ENCODE measurements at places on chromosomes 12 and 14. TPM values are rescaled to one million over a fixed set of nuclear protein-coding genes. Genes with fewer than 3 reads are reported as not detected.
A peak's percentile ranks its signal among the peaks of the same experiment; 100 is the strongest.

DNA sequence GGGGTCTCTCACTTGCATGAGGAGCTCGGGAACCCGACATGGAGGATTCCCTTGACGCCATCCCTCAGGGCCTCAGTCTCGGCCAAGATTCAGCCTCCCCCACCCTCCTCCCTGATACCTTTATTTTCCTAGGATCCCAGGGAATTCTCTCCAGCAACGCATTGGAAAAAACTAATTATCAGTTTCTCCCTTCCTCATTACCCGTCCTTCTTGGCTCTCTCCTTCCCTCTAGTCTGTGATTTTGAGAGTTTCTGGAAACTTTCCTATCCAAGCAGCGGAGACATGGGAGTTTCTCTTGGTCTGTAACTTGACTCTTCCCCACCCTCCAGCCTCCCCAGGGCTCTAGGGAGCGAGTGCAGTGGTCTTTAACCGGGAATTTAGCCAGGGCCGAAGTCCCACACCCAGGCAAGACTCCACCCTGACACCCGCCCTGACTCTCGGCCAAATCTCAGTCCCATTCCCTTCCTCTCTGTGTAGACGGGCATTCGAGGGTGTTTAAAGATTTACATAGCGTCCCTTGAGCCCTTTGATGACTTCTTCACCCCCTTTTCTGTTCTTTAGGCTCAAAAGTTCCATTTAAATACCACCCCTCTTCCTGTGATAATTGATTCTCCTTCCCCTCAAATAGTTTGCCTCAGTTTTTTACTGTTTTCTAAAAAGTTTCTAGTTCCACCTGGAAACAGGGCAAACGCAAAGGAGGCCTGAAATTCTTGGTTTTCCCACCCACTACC lies 6.7 kb downstream of the HOXC5 start:
- H3K27ac ChIP-seq, result peak overlapping the region; percentile 86
- DNase-seq, result peak; percentile 75
- H3K4me3 ChIP-seq, result no peak overlapping the region
- no peaks in the 10 kb centered on the region for H3K27me3 ChIP-seq

DNA sequence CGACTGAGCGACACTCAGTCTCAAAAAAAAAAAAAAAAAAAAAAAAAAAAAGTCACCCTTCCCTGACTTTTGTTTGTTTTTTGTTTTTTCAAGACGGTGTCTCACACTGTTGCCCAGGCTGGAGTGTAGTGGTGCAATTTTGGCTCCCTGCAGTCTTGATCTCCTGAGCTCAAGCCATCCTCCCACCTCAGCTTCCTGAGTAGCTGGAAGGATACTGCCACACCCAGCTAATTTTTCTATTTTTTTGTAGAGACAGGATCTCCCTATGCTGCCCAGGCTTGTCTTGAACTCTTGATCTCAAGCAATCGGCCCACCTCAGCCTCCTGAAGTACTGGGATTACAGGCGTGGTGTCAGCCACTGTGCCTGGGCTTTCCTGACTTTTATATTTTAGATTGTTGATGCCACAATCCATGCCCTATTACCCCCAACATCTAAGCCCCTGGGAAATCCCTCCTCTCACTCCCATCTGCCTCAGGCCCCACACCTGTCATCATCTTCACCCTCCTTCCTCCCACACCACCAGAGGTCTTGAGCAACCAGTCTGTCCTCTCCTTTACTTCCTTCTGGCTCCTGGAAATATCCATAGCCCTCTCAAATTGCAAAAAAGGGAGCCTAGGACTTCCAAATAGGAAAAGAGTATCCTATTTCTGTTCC lies 7.8 kb downstream of the IKZF4 start:
- no peaks in the 10 kb centered on the region for H3K27me3 ChIP-seq
- no peaks in the 10 kb centered on the region for H3K36me3 ChIP-seq
- H3K27ac ChIP-seq, result no peak overlapping the region
- no peak overlapping the region for H3K4me3 ChIP-seq

DNA sequence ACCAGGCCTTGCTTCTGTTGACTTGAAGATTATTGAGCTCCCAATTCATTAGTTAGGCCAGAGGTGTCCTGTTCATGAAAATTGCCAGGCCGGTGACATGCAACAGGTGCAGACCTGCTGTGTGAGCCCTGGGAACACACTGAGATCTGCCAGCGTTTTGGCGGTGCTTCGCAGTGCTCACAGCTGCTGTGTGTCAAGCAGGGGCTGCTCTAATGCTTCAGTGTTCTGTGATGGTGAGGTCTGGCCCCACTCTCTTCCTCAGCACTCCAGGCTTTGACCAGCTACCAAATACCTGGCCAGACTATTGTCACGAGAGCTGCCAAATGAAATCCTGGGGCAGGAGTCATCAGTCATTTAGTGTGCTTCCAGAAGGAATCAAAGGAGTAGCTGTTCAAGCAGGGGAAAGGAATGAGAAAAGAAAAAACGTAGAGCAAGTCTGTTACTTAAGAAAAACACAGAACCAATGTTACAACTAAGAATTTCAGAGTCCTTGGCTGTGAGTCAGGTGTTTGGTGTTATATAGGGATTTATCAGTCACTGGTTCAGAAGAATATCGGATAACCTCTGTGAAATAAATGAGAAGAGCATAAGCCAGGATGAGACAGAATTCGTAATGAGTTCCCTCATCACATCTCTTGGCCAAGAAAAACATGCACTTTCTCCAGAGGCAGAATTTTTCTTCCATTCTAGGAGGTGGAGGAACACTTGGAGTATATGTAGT lies 150.8 kb downstream of the FBXL14 start:
- H3K36me3 ChIP-seq, result no peaks in the 10 kb centered on the region
- H3K27ac ChIP-seq, result peak overlapping the region; percentile 44
- no peaks in the 10 kb centered on the region for H3K27me3 ChIP-seq
- H3K4me3 ChIP-seq, result no peak overlapping the region
- H3K4me1 ChIP-seq, result peaks cover 4% of the 10 kb centered on the region

DNA sequence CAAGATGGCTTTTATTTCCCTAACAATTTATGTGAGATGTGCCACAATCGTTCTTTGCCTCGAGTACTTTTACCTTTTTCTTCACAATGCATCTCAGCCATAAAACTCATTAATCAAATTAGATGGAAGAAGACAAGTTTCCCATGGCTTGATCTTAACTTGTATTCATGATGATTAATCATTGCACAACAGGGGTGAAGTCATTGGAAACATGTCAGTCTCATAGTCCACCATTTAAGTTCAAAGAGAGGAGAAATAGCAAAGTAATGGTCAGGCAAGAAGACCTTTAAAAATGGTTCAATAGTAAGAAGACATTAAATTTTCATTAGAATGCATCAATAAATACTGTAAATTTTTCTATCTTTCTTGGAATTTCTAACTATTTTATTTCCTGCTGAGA lies 136.3 kb downstream of the FOXG1 start:
- H3K27me3 ChIP-seq, result no peaks in the 10 kb centered on the region
- H3K36me3 ChIP-seq, result no peaks in the 10 kb centered on the region
- no peak overlapping the region for H3K4me3 ChIP-seq
- no peaks in the 10 kb centered on the region for H3K4me1 ChIP-seq
- H3K27ac ChIP-seq, result no peak overlapping the region
- no peak for DNase-seq

- H3K27me3 ChIP-seq, result no peaks in the 10 kb centered on the region
- H3K4me1 ChIP-seq, result no peaks in the 10 kb centered on the region
- no peaks in the 10 kb centered on the region for H3K36me3 ChIP-seq
- no peak overlapping the region for H3K27ac ChIP-seq
- no peak overlapping the region for H3K4me3 ChIP-seq
Measured at GRCh38 chr14:22084393-22085281, 411.0 kb upstream of the OR4E1 start.

DNA sequence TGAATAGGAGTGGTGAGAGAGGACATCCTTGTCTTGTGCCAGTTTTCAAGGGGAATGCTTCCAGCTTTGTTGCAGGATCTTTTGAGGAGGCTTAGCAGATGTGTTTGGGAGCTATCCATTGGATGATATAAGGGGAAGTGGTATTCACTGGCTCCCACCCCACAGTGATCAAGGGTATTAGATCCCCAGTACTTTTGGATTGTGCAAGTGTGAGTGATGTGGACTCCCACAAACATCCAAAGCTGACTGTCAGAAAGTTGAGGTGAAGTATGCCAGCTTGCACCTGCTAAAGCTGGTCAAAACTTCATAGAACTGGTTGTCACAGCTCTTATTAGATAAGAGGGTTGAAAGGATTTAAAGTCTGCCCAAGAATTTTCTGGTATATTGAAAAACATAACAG lies 110.1 kb upstream of the BTG1 start:
- no peaks in the 10 kb centered on the region for H3K27me3 ChIP-seq
- no peak overlapping the region for H3K27ac ChIP-seq
- no peak overlapping the region for H3K4me3 ChIP-seq
- H3K4me1 ChIP-seq, result no peaks in the 10 kb centered on the region

DNA sequence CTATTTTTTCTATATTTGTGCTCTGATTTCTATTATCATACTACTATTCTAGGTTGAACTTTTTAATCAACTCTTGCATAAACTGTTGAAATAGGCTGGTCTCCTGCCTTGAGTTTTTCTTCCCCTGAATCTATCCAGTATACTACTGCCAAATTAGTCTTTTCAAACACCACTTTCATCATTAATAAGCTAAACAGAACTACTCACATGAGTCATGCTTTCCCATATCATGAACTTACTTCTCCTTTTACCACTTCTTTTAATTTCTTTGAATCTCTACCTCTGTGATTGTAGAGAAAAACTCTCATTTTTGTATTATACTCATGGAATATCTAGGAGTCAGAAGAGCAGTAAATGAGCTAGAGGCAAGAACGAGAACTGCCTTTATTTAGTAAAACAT lies 340.3 kb upstream of the PDE3A start:
- no peaks in the 10 kb centered on the region for H3K27me3 ChIP-seq
- H3K36me3 ChIP-seq, result no peaks in the 10 kb centered on the region
- no peak overlapping the region for H3K27ac ChIP-seq
- H3K4me3 ChIP-seq, result no peak overlapping the region

DNA sequence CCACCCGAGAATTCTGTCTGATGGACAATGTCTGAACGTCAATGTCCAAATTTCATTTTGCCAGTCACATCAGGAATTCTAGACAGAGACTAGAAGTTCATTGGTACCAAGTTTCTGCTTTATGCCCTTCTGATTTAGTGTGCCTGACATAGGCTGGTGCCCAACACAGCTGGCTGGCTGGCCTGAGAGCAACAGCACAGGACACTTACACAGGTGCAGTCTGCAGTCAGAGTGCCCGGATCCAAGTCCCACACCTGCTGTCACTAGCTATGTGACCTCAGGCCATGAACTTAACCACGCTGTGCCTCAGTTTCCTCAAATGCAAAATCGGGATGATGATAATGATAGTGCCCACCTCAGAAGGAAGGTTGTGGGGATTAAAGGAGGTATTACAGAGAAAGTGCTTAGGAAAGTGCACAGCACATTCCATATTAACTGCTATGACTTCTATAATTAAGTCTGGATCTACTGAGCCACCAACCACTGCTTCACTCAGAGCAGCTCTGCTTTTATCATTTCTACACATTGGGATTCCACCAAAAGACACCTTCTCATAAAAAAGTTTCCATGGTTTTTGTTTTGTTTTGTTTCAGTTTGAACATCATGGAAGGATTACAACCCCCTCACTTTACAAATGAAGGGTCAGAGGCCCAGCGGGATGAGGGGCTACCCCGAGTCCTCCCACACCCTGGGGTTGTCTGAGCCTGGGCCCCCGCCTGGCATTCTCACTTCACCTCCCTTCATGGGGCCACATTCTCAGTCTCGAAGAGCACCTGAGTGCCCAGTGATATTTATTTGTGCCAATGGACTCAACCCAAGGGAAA lies 168.8 kb upstream of the BCL2L14 start:
- H3K4me1 ChIP-seq, result no peaks in the 10 kb centered on the region
- no peak overlapping the region for H3K27ac ChIP-seq
- no peak for DNase-seq
- H3K27me3 ChIP-seq, result no peaks in the 10 kb centered on the region
- no peak overlapping the region for H3K4me3 ChIP-seq

GRCh38 chr14:83838226-83838625 lies 1691.7 kb upstream of the FLRT2 start:
- no peak for DNase-seq
- no peak overlapping the region for H3K27ac ChIP-seq
- H3K27me3 ChIP-seq, result no peaks in the 10 kb centered on the region
- no peaks in the 10 kb centered on the region for H3K4me1 ChIP-seq

DNA sequence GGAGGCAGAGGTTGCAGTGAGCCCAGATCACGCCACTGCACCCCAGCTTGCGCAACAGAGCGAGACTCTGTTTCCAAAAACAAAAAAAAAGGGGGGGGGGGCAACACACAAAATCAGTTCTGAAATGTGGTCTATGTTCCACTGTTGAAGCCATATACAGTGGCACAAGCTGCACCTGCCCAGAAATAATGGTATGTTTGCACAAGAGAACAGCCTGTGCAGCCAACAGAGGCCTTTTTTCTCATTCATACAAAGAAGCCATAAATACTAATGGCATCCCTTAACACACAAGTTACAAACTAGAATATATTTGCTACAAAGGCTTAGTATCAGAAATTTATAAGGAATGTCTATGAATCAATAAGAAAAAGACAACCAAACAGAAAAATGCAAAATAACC lies 37.1 kb downstream of the ITPR2 start:
- H3K27ac ChIP-seq, result no peak overlapping the region
- H3K4me3 ChIP-seq, result no peak overlapping the region
- H3K27me3 ChIP-seq, result no peaks in the 10 kb centered on the region
- peaks cover 6% of the 10 kb centered on the region for H3K4me1 ChIP-seq

GRCh38 chr12:31485571-31485970 lies 105.4 kb downstream of the DENND5B start:
- H3K27me3 ChIP-seq, result no peaks in the 10 kb centered on the region
- no peaks in the 10 kb centered on the region for H3K36me3 ChIP-seq
- no peak overlapping the region for H3K4me3 ChIP-seq
- H3K27ac ChIP-seq, result no peak overlapping the region
- peaks cover 2% of the 10 kb centered on the region for H3K4me1 ChIP-seq
- DNase-seq, result no peak

DNA sequence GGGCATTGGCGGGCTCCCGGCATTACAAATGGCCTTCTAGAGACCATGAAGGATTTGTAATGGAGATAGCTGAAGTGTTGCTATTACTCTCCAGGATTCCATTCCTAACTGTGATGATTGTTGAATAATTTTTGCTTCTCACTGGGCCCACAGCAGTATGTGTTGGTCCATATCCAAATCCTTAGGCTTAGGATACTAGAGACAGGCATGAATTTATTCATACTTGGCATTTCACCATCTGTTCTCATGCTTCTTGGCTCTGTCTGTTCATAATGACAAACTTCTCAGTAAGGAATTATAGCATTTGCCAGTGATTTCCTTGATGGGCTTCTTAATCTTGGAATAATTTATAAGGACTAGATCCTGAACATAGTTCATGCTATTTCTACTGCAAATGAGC lies 832.9 kb downstream of the C12orf50 start:
- no peaks in the 10 kb centered on the region for H3K4me1 ChIP-seq
- DNase-seq, result no peak
- no peak overlapping the region for H3K4me3 ChIP-seq
- no peaks in the 10 kb centered on the region for H3K36me3 ChIP-seq

APOLD1 gene
- 20.7 TPM for total RNA-seq

OTUB2 gene
- 1.2 TPM for total RNA-seq

AMIGO2 gene
- total RNA-seq, result 44.1 TPM

SERPINA10 gene
- 0.05 TPM for total RNA-seq

KRT7 gene
- total RNA-seq, result 379 TPM

CLEC1B gene
- total RNA-seq, result not detected

RHOJ gene
- total RNA-seq, result 16.1 TPM
